ENCODE measurements at places on chromosomes 1 and 21.

- DNase-seq = no peak
Measured at GRCh38 chr1:185520188-185520920, 203.3 kb upstream of the IVNS1ABP start.

GRCh38 chr1:30171537-30172298 lies 551.7 kb downstream of the MATN1 start:
- no peak for DNase-seq

GRCh38 chr1:108592030-108592759 lies 32.3 kb downstream of the EEIG2 start:
- DNase-seq = no peak

- peak; percentile 63 for DNase-seq
Measured at GRCh38 chr1:31848381-31848897, 32.6 kb upstream of the SPOCD1 start.

DNA sequence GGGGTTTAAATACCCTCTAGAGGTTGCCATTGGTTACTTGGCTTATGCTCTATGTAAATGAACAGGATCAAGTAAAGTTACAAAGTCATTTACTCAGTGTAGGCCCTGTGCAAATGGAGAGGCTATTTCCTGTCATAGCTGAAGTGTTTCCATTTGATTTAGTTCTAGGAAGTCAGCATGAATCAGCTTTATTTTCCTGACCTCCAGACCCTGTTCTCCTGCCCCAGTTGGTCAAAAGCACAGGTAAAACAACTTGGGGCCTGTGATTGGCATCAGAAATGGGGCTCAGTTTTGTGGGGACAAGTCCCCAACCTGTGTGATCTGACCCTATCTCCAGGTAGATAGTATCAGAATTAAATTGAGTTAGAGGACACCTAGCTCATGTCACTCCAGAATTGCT lies 239.9 kb downstream of the HHAT start:
- no peak for DNase-seq

DNA sequence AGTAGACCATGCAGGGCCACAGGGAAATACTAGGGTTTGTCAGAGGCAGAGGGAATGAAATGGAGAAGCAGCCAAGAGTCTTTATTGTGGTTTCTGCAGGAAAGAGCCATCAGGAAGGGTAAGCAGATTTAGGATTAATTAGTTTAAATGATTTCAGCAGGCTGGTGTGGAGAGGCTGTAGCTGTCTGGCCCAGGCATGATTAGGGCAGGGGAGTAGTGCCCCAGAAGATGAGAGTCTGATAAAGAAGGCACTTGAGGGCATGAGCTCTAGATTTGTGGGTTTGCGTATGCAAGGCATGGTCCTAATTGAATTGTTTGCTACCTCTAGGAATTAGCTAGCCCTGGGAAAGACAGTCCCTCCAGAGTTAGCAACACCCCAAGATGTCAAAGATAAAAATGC lies 484.6 kb upstream of the PLXNA2 start:
- DNase-seq = no peak

GRCh38 chr1:226128487-226129075 lies 58.0 kb downstream of the ACBD3 start:
- no peak for DNase-seq

GRCh38 chr21:27220416-27220815 lies 253.5 kb upstream of the ADAMTS5 start:
- DNase-seq = no peak

DNA sequence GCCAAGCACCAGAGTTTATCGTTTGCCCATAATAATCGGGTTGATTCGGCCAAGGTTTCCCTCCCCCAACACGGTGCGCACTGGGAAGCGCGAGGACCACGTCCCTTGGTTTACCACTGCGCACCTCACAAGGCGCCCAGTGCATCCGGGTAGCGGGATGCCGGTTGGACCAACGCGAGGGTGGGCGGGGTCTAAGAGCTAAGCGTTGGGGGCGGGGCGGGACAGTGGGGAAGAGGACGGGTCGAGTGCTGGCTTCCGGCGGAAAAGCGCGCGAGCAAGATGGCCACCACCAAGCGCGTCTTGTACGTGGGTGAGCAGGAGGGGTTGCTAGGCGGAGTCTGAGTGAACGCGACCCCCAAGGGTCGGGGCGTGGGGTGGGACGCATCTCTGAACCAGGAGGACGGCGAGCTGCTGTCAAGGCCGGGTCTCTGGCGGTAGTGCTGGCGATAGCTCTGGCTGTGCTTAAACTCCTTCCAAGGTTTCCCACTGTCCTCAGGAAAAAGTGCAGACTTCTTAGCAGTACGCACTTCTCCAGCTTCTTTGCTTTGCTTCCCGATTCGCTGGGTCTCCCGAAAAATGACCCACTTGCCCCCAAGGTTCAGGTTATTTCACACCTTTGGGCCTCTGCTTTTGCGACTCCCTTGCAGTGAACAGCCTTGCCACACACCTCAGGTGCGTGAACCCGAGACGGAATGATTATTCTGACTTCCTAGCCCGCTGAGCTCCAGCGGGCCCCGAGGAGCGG lies at the start of gene PPIE:
PPIE (plus strand) TSS at position 261 of the 745 bp plus-strand sequence; CDS start at position 280, 19 bp downstream.
- peak; percentile 98 for DNase-seq

GRCh38 chr1:178283409-178283808 lies 189.5 kb downstream of the RASAL2 start:
- no peak for DNase-seq

DNA sequence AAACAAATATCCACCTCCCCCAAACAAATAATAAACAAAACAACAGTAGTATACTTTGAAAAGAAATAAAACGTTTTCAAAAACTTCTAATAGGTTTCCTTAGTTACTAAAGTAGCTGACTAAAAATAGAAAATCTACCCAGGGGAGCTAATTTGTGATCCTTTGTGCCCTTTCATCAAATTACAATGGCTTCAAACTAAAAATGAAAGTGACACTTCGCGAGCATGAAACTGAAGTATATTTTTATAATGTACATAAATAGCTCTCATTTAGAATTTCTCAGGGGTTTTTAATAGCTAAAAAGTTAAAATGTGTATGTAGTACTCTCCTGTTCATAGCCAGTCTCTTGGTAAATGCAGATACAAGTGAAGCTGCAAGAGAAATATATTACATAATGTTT lies 78.4 kb downstream of the BRINP3 start:
- DNase-seq = no peak

- no peak for DNase-seq
Measured at GRCh38 chr1:89548122-89548857, 23.7 kb downstream of the LRRC8B start.

- DNase-seq = no peak
Measured at GRCh38 chr1:157519451-157519850, 32.9 kb downstream of the FCRL5 start.

DNA sequence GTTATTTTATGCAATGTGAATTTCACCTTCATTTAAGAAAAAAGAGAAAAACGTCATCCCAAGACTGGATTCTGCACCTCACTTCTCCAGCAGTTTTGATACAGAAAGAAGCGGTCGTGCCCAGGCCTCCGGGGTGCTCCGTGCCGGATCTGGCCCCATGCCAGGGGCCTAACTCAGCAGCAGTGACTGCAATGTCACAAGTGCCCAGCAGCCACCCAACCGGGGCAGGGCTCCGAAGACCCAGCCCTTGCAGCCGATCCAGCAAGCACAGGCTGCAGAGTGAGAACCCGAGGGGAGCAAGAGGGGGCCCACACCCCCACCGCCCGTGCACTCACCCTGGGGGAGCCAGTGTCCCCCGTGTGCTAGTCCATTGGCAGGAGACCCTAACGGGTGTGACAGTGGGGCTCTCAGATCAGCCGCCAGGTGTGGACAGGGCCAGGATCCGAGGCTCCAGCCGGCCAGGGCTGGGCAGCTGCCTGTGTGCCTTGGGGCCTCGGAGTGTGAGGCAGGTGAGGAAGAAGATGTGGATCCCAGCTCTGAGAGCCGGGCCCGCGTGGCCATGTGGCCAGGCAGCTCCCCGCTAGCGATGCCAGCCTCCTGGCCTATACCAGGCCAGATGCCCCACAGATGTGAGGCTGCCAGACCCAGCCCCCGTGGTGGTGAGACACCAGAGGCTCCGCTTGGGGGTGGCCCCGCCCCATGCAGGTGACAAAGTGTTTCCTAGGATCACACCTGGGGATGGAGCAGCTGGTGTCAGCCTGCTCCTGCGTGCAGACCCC lies 60.6 kb downstream of the MEGF6 start:
- no peak for DNase-seq

DNA sequence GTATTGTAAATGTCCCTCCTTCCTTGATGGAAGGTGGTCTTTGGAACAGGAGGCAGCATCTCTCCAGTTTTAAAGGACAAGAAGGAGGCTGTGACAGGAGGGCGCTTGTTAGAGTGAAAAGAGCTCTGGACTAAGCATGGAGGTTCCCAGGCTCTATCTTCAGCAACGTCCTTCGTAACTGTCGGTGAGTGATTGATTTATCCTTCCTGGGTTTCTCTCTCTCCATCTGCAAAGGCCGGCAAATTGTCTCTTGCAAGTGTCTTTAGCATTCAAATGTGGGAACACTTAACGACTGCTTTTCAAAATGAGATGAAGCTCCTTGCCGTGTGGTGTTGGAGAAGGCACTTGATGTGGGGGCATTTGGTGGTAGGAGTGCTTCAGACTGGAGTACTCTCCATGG lies 15.2 kb downstream of the S100A11 start:
- DNase-seq = no peak

DNA sequence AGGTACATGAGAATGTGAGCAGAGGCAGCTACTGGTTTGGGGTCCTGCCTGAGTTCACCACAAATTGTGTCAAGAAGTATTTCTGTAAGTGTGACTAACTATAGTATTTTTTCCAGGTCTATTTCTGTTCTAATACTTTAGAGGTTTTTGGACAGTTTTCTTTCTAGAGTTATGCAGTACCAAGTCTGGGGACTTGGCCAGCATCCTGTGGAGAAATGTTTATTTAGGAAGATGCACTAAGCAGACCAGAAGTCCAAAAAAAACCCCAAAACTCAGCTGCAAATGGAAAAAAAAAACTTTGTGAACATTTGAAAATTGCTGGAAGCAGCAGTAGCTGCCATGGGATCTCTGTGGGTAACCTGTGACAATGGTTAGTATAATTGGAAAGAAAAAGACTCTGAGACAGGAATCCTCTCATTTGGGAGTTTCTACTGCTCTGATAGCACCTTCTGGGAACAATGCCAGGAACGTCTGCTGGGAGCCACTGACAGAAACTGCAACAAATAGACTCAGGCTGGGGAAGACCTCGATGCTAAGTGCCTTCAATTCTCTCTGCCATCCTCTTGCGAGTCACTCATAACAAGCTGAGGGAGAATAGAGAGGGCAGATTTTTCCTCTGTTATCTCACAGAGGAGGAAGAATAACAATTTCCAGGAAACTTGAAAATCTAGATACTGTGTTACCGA lies 37.6 kb downstream of the OR10R2 start:
- no peak for DNase-seq

DNA sequence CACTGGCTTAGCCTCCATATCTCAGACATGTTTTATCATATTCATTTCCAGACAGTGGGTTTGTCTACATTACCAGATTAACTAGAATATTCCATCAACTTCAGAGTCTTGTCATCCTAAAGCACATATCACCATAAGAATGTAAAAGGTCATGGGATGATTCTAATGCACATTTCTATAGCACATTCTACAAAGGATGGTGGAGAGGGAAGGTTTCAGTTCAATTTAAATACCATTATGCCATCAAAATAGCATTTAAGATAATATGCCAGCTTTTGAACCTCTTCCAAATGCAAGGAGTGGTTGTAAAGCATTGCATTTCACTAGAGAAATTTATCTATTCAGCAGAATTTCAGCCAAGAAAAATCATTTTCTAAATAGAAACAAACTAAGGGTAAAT lies 970.5 kb downstream of the TTLL7 start:
- DNase-seq = no peak

DNA sequence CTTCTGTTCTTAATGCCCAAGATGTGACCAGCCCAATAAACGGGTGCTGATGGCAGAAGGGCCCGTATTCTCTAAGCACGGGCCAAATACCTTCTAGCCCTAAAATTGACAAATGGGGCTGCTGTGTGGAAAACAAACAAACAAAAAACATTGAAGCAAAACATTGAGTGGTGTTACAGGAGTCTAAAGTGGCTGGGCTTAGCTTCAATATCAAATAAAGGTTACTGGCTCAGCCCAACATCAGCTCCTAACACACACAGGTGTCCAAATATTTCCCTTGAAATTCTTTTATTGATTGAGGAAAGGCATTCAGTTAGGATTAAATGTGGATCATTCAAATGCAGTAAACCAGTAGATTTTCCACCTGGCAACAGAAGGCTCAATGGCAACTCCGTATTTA lies 13.3 kb upstream of the TTF2 start:
- no peak for DNase-seq

GRCh38 chr1:53730224-53730865 lies 8.6 kb downstream of the GLIS1 start:
- DNase-seq = no peak

DNA sequence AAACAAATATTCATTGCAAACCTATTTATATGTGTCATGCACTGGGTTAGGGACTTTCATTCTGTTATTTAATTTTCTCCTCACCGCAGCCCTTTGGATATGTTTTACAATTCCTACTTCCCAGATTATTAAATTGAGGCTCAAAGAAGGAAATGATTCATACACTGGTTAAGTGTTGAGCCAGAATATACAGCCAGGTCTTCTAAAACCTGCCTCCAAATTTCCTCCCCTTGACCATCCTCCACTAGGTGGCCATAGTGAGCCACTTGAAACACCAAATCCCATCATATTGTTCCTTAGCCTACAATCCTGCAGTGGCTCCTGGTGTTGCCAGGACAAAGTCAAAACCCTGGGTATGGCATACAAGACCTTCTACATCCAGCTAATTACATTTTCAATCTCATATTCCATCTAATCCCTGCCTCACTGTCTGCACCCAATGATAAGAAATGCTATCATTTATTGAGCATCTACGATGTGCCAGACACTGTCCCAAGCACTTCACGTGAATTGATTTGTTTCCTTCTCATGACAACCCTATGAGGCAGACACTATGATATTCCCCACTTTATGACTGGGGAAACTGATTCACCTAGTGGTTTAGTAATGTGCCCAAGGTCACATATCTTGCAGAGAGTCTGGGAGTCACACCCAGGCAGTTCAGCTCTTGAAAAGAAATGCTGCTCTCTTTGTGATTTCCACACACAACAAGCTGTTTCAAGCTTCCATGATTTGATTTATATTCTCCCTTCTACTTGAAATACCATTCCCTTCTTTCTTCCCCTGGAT lies 23.6 kb upstream of the KIRREL1 start:
- DNase-seq = no peak

DNA sequence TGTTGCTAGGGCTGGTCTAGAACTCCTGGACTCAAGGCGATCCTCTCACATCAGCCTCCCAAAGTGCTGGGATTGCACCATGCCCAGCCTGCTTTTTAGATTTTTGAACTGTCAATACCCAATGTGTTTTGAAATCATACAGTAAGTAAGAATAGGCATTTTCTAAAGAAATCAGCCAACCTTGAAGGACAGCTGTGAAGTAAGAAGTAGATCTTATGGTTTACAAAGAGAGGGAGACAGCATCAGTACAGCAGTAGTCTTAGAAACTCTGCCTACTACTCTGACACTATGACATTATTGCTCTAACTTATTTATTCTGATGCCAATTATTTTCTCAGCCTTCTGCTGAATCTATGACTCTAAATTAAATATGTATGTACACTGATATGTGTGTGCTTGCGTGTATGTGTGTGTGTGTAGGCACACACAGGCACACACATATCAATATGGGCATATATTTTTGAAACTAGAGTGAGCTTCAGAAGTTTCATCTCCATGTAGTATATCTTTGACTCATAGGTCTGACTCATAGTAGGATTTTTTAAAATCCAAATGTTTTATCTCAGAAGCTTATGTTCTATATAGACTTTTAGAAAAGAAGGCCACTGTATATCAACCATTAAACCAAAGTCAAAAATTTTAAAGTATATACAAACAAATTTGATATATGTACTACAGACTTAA lies 140.4 kb downstream of the COL24A1 start:
- no peak for DNase-seq

Measured in activated CD4-positive, alpha-beta T cell treated with anti-CD3 and anti-CD28 coated beads for 4 hours (primary cell).